ENCODE measurements at places on chromosomes 11 and 22. TPM values are rescaled to one million over a fixed set of nuclear protein-coding genes. Genes with fewer than 3 reads are reported as not detected.

Gene C22orf15
- not detected for total RNA-seq

Gene IFITM1
- total RNA-seq = not detected

Gene ZBTB16
- total RNA-seq = 0.15 TPM

Gene FREY1
- 0.20 TPM for total RNA-seq

Gene DDI1
- not detected for total RNA-seq

Gene PTDSS2
- 51.8 TPM for total RNA-seq

Gene SLC35F2
- 45.4 TPM for total RNA-seq

Gene MMP12
- not detected for total RNA-seq

Gene XNDC1N
- 3.9 TPM for total RNA-seq

Gene OR10D3
- total RNA-seq = not detected

Gene TNNI2
- total RNA-seq = not detected

Gene RAPSN
- total RNA-seq = not detected

Gene UQCR10
- total RNA-seq = 110 TPM

Gene ELMOD1
- 0.25 TPM for total RNA-seq

Gene MS4A4A
- not detected for total RNA-seq

Gene MRGPRE
- total RNA-seq = 0.17 TPM

Gene CADM1
- 22.2 TPM for total RNA-seq

Gene RFPL2
- not detected for total RNA-seq

Gene OR51E2
- total RNA-seq = not detected

Gene OSM
- total RNA-seq = not detected

Gene OR51B2
- not detected for total RNA-seq

Gene RASSF10
- total RNA-seq = 3.4 TPM

Gene APOBEC3B
- 27.5 TPM for total RNA-seq

Gene SLC6A5
- total RNA-seq = not detected

Gene MUC6
- total RNA-seq = not detected

Gene NAP1L4
- total RNA-seq = 123 TPM

Gene EPS8L2
- total RNA-seq = 64.8 TPM

Gene CCDC15
- total RNA-seq = 0.71 TPM

Gene INS
- not detected for total RNA-seq

Gene PATE4
- not detected for total RNA-seq

Gene ENTHD1
- not detected for total RNA-seq

Gene LTO1
- total RNA-seq = 34.5 TPM

Gene NCAM1
- not detected for total RNA-seq

Gene PARVB
- 38.0 TPM for total RNA-seq

Gene ADM2
- total RNA-seq = 0.69 TPM

Gene MOGAT2
- not detected for total RNA-seq

Gene PGM2L1
- 15.3 TPM for total RNA-seq

Gene ZNRF3
- 4.5 TPM for total RNA-seq

Gene LARGE1
- total RNA-seq = 2.4 TPM

Gene SLC5A12
- total RNA-seq = not detected

Gene SSH3
- total RNA-seq = 22.3 TPM

Gene APOA1
- not detected for total RNA-seq

Gene MS4A3
- total RNA-seq = not detected

Gene PAMR1
- total RNA-seq = not detected

Gene P4HA3
- total RNA-seq = 49.8 TPM

Gene MGAT3
- 0.20 TPM for total RNA-seq

Gene SORL1
- total RNA-seq = 1.9 TPM

Gene TRIM48
- total RNA-seq = not detected

Gene EEF1G
- 2,031 TPM for total RNA-seq

Gene MS4A7
- total RNA-seq = not detected

Gene GDPD4
- total RNA-seq = not detected

Gene FOLR3
- 0.45 TPM for total RNA-seq

Gene WT1
- 5.5 TPM for total RNA-seq

Gene LAYN
- 4.3 TPM for total RNA-seq

Gene EP300
- 20.1 TPM for total RNA-seq
